Neural crest cell (in vitro differentiated cells): ENCODE measurements at places on chromosomes 16 and 17. TPM values are rescaled to one million over a fixed set of nuclear protein-coding genes. Genes with fewer than 3 reads are reported as not detected.

GRCh38 chr16:81556715-81557284 lies 112.2 kb downstream of the CMIP start:
- no peak for DNase-seq

GRCh38 chr17:33021731-33022408 lies 30.2 kb downstream of the SPACA3 start:
- DNase-seq = no peak

- DNase-seq = no peak
Measured at GRCh38 chr17:33596899-33597298, 303.8 kb upstream of the ASIC2 start.

DNA sequence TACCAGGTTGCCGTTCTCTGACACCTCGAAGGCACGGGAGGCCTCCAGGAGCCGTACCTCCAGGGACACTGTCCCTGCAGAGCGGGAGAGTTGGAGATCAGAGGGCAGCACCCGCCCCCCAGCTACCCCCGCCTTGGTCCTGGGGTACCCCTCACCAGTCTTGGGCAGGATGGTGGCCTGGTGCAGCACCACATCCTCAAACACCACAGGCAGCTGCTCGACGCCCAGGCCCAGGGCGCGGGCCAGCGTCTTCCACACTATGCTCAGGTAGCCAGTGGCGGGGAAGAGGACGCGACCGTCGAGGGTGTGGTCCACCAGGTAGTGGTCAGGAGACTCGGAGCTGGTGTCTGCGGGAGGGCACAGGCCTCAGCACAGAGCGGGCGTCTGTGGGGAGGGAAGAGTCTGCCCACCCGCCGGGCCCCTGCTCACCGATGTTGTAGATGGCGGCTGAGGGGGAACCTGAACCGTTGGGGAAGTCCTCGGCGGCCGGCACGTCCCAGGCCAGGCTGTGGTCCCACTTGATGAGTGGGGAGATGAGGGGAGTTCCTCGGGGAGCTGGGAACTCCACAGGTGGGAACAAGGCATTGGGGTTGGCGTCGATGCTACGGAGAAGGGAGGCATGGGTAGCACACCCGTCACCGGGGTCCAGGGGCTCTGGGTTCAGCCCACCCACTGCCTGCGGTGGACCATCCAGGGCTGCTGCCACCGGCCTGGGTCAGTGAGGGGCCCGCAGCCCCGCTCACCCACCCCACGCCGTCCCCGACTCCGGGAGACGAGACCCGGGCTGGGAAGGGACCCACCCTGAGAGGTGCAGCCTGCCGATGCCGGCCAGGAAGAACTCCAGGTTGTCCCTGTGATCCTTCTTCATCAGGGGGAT lies 9.8 kb downstream of the FASN start:
- no peak for DNase-seq

GRCh38 chr17:48542114-48542656 lies 2.7 kb downstream of the HOXB2 start:
- DNase-seq = no peak

DNA sequence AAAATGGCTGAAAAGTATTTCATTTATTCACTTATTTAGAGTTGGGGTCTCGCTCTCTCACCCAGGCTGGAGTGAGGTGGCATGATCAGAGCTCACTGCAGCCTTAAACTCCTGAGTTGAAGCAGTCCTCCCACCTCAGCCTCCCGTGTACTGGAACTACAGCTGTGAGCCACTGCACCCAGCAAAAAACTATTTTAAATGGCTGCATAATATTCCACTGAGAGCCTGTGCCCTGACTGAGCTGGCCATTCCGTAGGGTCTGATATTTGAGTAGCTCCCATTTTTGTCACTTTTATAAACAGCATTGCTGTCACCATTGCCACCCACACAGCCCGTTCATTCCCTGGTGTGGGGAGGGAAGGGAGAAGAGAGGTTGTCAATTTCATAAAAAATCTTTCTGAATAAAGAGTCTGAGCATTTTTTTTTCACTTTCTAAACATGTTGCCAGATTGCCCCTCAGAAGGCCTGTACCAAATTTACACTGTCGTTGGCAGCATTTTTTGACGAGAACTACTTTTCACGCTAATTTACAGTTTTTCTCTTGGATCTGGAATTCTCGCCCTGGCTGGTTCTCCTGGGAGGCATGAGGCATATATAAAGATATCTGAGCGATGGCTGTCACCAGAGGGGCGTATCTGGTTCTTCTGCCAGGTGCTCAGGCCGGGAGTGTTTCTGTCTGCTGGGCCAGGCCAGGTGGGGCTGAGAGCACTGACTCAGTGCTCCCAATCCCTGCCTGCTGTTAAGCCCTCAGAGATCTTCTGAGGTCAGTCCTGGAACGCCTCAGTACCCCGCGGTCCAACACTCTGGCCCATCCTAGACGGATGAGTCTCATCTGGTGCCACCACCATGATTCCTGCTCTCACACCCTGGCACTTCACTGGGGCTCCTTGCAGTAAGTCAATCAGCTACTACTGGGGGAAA lies 7.2 kb upstream of the KIFC3 start:
- no peak for DNase-seq

DNA sequence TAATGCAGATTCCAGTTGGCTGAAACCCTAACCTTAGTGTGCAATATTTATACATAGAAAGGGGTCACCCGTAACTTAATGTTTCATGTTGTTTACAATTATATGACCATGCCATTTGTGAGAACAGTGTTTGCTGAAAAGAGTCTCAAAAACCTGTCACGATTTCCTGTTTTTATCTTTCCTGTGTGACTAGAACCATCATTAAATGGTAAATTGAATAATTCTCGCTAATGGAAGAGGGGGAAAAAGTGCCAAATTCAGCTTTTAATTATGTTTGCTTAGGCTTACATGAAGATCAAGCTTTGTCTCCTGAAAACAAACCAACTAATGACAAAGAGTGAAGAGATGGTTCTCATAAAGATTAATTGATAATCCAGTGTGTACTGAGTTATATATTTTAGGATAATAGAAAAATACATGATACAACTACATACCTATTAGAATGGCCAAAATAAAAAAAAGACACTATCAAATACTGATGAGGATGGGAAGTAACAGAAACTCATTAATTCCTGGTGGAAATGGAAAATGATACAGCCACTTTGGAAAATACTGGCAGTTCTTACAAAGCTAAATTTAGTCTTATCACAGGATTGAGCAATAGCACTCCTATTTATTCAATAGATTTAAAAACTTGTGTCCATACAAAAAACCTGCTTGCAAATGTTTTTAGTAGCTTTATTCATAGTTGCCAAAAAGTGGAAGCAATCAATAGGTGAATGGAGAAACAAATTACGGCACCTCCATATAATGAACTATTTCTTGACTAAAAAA lies 141.7 kb downstream of the CDK5R1 start:
- DNase-seq = no peak

DNA sequence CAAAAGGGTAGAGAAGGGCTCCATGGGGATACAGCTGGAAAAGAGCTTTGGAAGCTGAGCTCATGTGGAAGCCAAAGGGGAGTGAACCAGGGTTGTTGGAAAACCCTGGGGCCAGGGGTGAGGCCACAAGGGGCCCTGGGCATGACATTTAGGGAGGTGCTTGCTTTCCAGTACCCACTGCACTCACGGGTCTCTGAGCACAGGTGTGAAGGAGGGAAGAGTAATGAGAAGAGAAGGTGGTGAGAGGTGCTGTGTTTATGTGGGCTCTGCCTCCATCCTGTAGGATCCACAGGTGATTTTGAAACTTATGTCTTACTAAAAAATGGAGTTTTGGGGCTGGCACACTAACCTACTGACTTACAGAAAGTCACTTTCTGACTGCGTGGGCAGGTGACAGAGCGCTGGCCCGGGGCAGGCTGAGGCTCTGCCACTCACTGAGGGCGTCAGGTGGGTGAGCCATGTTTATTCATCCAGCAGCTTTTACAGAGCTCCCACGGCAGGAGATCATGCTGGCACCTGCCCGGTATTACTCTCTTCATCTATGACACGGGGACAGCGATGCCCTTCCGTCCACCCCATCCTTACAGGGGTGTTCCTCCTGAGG lies 18.9 kb downstream of the KSR1 start:
- no peak for DNase-seq

DNA sequence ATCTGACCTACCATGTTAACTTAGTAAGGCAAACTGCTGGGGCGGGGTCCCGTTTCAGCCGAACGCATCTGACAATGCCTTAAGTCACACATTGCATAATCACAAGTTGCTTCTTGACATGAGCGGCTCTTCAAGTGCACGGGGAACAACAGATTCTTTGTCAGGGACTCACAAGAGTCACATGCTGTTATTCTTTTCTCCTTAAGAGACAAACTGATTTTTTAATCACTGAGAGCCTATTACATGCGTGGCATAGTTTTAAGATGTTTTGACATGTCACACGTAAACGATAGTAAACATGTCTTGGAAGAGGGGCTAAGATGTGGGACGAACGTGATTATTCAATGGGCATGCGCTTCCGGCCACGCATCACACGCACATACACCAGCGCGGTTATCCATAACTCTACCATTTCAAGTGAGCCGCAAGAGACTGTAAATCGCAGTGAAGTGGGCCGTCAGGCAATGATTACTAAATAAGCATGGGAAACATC lies 63.4 kb downstream of the ADCY9 start:
- no peak for DNase-seq

GRCh38 chr17:4163951-4164350 lies 21.0 kb downstream of the CYB5D2 start:
- no peak for DNase-seq

DNA sequence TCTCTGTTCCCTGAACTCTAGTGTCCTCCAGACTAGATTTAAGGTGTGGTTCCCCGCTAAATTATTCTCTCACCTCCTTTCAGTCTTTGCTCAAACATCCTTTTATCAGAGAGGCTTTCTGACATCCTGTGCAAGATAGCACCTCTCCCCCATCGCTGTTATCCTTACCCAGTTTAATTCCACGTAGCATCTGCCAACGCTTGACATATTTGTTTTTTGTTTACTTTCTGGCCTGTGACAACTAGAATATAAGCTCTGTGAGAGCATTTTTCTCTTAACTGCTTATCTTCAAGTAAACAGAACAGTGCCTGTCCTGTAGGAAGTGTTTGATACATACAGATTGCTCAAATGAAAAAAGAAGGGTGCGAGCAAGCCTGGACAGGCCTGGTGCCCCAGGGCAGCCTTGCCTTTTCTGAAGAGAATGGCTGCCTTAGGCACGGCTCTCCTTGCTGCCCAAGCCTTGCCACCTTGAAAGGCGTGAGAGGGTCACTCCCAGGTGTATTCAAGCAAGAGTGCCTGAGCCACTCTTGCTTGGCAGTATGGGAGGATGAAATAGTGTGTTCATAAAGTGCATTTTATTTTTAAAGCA lies 9.7 kb downstream of the DYNLL2 start:
- DNase-seq = no peak

Gene DNASE1L2
- total RNA-seq = 1.6 and 2.6 TPM in 2 replicates

Gene SHBG
- 2.3 and 2.5 TPM in 2 replicates for total RNA-seq
